ENCODE measurements at places on chromosomes 2 and 18. TPM values are rescaled to one million over a fixed set of nuclear protein-coding genes. Genes with fewer than 3 reads are reported as not detected.

Gene SH3RF3
- total RNA-seq, result 0.46 TPM

Gene HOXD1
- total RNA-seq, result not detected

Gene GIGYF2
- 55.3 TPM for total RNA-seq

Gene DNAH6
- total RNA-seq, result 0.09 TPM

Gene PLEK
- not detected for total RNA-seq

Gene ARPC2
- 204 TPM for total RNA-seq

Gene SEH1L
- total RNA-seq, result 93.3 TPM

Gene CLIP4
- 0.77 TPM for total RNA-seq

Gene NBEAL1
- total RNA-seq, result 12.6 TPM

Gene AGFG1
- 109 TPM for total RNA-seq

Gene TTN
- 0.59 TPM for total RNA-seq

Gene CNTNAP5
- total RNA-seq, result 0.39 TPM

Gene CHPF
- total RNA-seq, result 45.1 TPM

DNA sequence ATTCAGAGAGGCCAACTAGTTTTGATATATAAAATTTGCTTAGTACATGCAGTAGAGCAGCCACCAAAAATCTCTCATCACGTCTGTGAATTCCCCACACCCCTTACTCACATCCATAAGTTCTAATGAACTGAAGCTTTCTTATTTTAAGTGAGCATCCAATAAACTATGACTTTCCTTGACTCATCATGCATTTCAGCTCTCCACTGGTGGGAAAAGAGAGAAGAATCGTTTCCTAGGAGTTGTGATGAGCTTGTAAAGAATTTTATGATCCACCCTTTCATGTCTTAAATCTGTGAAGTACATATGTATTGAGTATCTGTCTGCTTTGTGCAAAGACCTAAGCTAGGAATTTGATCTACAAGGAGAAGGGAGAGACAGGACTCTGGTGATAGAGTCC lies 428.6 kb downstream of the SETBP1 start:
- DNase-seq, result no peak

DNA sequence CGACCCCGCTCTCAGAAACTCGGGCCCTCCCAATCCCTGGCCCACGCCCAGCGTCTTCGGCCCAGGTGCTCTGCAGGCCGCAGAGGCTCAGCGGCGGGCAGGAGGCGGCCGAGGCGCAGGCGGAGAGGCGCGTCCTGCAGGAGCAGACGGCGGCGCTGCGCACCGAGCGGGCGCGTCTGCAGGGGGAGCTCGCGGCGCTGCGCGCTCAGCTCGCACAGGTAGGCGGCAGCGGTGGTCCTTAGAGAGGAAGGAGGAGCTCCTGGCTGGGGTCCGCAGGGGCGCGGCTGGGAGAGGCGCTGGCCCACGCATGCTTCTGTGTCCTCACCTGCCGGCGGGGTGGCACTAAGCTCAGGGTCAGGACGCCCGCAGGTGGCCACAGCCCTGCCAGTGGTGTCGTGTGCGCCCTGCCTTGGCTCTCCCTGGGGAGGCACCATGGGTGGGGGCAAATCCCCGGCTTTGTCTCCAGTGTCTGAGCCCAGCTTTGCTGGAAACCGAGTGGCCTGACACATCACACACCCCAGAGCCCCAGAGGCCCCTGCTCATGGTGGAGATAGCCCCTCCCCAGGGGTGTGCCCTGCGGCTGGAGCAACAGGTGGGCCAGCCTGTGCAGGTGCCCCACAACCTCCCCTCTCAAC lies 14.9 kb upstream of the SNED1 start:
- DNase-seq, result peak; percentile 89

DNA sequence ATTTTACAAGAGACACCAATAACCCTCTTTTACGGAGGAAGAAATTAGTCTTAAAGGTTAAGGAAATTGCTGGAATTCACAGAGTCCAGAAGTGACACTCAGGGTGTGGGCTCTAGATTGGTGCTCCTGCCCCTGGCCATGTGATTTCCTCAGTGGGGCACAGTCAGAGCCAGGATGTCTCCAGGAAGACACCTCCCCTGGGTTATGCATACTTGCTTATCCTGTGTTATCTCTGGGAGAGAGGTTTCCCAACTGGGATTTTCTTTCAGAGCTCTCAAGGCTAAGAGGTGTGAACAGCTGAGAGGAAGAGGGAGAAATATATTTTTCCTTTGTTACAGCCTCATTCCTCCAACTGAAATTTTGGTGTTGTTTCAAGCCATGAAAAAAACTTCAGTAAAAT lies 125.6 kb upstream of the CELF4 start:
- DNase-seq, result no peak

DNA sequence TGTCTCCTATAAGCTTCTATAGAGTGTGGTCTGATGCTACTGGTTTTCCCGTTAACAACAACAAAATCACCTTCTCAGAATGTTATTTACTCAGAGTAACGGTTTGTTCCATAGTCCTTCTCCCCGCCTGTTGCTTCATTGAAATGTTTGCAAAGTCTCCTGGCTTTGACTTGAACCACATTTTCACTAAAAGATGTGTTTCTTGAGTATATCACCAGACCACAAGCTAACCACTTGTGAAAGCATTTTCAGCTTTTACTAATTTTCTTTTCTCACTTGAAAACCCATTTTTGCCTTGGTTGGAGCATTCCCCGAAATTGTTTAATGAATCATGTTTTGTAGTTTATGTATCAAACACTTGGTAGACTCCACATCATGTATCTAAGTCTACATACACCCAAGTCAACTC lies 121.2 kb downstream of the DPP4 start:
- DNase-seq, result no peak

DNA sequence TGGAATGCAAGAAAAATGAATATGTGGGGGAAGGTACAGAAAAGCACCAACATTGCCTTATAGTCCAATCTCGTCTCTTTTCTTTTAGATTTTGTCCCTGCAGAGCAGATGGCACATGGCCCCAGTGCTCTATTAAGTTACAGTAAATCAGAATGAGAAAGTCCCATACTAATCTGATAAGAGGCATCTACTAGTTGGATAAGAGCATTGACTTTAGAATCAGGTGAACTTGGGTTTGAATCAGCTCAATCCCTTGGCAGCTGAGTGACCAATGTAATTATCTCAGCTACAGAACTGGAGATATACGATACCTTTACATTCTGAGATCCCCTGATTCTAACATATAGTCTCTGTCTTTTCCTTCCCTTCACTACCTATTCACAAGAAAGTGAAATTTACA lies 54.8 kb upstream of the PDE1A start:
- DNase-seq, result no peak

DNA sequence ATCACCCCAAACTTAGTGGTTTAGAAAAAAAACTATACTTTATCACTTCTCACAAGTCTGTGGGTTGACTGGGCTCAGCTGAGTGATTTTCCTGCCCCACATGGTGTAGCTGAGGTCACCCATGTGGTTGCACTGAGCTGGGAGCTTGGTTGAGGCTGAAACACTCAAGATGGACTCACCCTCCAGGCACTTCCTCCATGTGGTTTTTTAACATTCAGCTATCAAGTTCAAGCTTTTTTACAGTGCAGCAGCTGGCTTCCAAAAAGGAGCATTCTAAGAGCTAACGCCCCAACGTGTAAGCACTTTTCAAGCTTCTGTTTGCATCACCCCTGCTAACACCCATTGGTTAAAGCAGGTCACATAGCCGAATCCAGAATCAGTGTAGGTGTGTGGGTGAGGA lies 105.9 kb upstream of the CREB1 start:
- no peak for DNase-seq

DNA sequence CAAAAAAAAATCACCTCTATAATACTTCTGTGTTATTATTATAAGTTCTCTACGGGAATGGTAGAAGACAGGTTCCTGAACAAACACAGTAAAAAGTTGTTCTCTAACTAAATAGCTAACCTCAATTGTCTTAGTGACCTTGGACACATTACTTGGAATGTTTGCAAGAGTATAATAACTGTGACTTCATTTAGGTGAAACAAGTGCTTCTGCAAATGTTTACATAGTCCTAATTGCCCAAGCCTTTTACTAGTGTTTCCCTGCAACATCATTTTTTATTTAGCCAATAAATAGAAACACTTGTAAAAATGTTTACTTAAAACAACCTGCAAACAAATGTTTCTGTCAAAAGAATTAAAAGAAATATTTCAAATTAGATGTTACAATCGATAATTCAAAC lies 9.9 kb downstream of the PLEKHM3 start:
- DNase-seq, result no peak

GRCh38 chr18:41126541-41127235 lies 828.3 kb upstream of the PIK3C3 start:
- DNase-seq, result no peak

GRCh38 chr2:97961534-97961933 lies 34.2 kb downstream of the TMEM131 start:
- DNase-seq, result no peak

DNA sequence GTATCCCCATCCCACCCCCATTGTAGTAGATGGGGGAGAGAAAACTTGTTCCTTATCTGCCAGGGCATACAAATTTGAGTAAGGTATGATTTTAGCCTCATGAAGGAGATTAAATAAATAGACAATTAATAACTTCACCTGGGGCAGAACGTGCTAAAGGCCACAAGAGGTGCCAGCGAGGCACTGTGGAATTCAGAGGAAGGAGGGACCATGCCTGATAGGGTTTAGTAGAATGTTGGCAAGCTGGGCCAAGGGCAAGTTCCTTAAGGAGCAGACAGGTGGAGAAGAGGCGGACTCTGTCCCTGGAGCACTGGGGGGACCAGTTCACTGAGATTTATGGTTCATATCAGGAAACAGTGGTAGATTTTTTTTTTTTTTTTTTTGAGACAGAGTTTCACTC lies 22.5 kb downstream of the STAMBP start:
- DNase-seq, result no peak

- DNase-seq, result no peak
Observed at GRCh38 chr2:237304763-237305514, 109.0 kb downstream of the COL6A3 start.

- DNase-seq, result no peak
Observed at GRCh38 chr2:12612671-12613070, 104.1 kb upstream of the TRIB2 start.

DNA sequence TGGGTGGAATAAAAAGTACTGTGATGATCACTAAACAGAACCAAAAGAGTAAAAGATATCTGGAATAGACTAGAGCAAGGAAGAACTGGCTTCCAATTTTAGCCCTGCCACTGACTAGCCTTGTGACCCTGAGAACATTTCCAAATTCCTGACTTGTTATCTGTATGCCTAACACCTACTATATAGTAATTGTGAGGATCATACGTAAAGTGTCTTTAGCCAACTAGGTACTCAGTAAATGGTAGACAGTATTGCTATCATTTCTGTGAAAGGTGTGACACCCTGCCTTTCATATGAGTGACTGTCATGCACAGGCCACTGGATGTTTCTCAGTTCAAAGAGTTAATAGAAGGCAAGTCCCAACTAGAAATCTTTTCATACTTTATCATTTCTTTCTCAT lies 29.8 kb downstream of the CYTIP start:
- DNase-seq, result no peak

DNA sequence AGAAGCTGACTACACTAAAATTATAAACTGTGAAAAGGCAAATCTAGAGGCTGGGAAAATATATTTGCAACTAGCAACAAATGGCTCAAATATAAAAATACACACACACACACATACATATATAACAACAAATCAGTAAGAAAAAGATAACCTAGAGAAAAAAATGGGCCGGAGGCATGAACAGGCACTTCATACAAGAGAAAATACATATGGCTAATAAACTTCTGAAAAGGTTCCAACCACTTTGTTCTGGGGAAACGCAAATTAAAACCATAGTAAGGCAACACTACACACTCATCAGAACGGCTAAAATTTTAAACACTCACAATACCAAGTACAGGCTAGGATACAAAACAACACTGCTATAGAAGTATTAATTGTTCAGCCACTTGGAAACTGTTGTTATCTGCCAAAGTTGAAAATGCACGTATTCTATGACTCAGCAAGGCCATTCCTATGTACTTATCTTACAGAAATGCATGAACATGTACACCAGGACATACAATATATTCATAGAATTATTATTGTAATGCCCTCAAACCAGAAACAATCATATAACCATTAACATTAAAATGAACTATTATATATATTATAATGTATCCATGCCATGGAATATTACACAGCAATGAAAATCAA lies 15.6 kb downstream of the WDSUB1 start:
- no peak for DNase-seq

GRCh38 chr2:134685967-134686366 lies 32.8 kb downstream of the TMEM163 start:
- DNase-seq, result no peak

DNA sequence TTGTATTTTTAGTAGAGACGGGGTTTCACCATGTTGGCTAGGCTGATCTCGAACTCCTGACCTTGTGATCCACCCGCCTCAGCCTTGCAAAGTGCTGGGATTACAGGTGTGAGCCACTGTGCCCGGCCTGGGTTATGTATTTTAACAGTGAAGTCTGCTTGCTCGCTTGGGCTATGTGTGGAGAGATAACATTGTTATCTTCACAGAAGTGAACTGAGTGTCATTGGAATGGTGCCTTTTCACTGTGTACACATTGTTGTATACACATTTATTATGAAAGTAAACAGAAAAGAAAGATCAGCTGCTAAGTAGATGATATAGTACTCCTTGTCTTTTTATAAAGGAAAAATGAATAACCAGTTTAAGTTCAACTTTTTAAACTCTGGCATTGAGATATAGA lies 30.4 kb downstream of the RNF138 start:
- DNase-seq, result no peak

DNA sequence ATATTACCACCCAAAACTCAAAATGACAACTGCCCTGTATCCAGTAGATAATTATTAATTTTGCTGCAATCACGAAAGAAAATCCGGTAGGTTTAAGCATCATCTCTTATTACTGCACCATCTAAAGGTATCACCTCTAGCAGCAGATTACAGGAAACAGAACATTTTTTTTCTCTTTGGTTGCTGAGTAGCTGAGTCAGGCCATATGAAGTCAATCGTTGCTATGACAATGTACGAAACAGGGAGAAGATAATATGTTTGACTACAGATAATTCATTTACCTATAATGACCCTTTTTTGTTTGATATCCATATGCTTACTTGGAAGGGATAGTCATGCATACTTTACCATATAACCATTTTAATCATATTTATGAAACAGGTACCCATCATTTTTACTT lies 831.6 kb upstream of the CHAC2 start:
- no peak for DNase-seq

GRCh38 chr18:59272891-59273758 lies at the start of gene RAX:
RAX (minus strand) TSS chr18:59273454; CDS start chr18:59273206, 248 bp downstream.
- DNase-seq, result peak; percentile 92

GRCh38 chr18:2087877-2088673 lies 483.2 kb downstream of the METTL4 start:
- DNase-seq, result no peak

GRCh38 chr2:20486571-20486970 lies 39.7 kb downstream of the RHOB start:
- no peak for DNase-seq

GRCh38 chr2:7019191-7019590 lies 102.0 kb downstream of the RNF144A start:
- peak; percentile 17 for DNase-seq

GRCh38 chr2:39696838-39697237 lies 31.1 kb downstream of the TMEM178A start:
- no peak for DNase-seq

- peak; percentile 27 for DNase-seq
Observed at GRCh38 chr18:44423814-44424644, 256.7 kb upstream of the SETBP1 start.

All from H9 (cell line).